ENCODE measurements at places on chromosomes 12 and 14. TPM values are rescaled to one million over a fixed set of nuclear protein-coding genes. Genes with fewer than 3 reads are reported as not detected.
A peak's percentile ranks its signal among the peaks of the same experiment; 100 is the strongest.

DNA sequence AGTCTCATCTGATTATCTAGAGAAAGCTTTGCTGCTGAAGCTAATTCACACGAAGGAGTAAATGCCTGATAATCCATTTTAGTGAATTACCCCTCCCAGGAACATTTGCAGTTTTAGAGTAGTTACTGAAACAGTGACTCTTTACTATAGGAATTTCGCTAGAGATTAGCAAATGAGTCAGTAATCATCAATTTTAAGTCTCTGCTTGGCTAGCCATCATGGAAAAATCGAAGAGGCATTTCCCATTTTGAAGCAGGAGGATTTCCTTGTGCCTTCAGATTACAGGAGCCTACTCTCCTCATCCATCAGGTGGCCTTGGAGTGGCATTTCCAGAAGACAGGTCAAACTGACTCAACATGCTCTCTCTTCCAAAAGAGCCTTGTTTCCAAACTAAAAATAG lies 154.5 kb downstream of the EGLN3 start:
- H3K27ac ChIP-seq = no peak overlapping the region
- no peak overlapping the region for H3K4me3 ChIP-seq
- H3K36me3 ChIP-seq = no peaks in the 10 kb centered on the region
- peaks cover 9% of the 10 kb centered on the region for H3K27me3 ChIP-seq
- H3K4me1 ChIP-seq = no peaks in the 10 kb centered on the region

GRCh38 chr12:111788178-111788654 lies 21.5 kb downstream of the ALDH2 start:
- no peak overlapping the region for H3K27ac ChIP-seq
- H3K27me3 ChIP-seq = no peaks in the 10 kb centered on the region
- peak; percentile 37 for DNase-seq

DNA sequence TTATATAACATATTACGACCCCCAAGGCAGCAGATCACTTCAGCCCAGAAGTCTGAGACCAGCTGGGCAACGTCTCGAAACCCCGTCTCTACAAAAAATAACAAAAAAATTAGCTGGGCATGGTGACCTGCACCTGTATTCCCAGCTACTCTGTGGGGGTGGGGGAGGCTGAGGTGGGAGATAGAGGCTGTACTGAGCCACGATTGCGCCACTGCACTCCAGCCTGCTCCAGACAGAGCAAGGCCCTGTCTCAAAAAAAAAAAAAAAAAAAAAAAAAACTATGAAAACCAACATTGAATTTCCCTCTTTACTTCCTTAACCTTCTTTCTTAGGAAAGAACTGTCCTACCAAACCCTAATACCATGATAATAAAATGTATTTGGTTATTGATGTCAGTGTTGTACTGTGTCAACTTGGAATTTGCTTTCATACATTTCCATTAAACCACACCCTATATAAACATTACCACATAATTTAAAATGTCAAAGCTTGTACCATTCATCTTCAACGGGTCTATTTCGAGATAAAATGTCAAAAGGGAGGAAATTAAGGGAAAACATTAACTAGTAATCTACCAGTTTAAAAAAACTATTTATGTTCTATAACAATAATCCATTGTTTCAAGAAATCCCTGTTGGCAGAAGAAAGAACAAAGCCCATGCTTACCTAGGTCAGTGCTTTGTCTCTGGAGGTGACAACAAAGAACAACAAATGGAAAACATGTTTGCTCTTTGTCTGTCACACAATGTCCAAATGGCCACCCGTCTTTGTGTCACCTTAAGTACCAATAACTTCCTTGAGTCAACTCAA lies 17.4 kb downstream of the GALNT4 start:
- H3K27me3 ChIP-seq = no peaks in the 10 kb centered on the region
- peaks cover 11% of the 10 kb centered on the region for H3K4me1 ChIP-seq
- no peak overlapping the region for H3K4me3 ChIP-seq
- peak overlapping the region; percentile 73 for H3K27ac ChIP-seq
- DNase-seq = no peak
- H3K36me3 ChIP-seq = no peaks in the 10 kb centered on the region

DNA sequence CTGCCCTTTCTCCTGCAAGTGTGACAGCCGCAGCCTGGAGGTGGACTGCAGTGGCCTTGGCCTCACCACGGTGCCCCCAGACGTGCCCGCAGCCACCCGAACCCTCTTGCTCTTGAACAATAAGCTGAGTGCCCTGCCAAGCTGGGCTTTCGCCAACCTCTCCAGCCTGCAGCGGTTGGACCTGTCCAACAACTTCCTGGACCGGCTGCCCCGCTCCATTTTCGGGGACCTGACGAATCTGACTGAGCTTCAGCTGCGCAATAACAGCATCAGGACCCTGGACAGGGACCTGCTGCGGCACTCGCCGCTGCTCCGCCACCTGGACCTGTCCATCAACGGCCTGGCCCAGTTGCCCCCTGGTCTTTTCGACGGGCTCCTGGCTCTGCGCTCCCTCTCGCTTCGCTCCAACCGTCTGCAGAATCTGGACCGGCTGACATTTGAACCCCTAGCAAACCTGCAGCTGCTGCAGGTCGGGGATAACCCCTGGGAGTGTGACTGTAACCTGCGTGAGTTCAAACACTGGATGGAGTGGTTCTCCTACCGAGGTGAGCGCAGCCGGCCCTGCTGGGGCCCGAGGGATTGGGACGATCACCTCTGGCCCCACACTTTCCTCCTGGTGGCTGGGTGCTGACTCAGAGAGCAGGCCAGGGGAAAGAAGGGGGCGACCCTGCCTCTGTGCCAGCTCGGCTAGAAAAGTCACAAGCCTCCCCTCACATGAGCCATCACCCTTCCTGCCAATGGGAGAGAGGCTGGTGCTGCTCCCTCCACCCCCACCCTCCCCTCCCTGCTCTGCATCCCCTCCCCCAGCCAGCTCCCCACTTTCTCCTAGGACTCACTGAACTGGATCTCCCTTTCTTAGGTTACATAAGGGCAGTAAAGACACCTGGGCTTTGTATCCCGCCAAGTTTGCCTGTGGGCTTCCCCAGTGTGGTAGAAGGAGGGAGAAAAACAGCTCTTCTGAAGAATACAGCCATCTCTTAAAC lies 10.9 kb downstream of the LRTM2 start:
- no peaks in the 10 kb centered on the region for H3K36me3 ChIP-seq
- peak; percentile 93 for DNase-seq
- H3K27ac ChIP-seq = no peak overlapping the region
- H3K4me3 ChIP-seq = no peak overlapping the region
- H3K4me1 ChIP-seq = no peaks in the 10 kb centered on the region

GRCh38 chr14:68262567-68262966 lies 443.0 kb downstream of the RAD51B start:
- no peak overlapping the region for H3K4me3 ChIP-seq
- peaks cover 23% of the 10 kb centered on the region for H3K4me1 ChIP-seq
- no peaks in the 10 kb centered on the region for H3K36me3 ChIP-seq
- H3K27ac ChIP-seq = peak overlapping the region; percentile 83
- DNase-seq = no peak

DNA sequence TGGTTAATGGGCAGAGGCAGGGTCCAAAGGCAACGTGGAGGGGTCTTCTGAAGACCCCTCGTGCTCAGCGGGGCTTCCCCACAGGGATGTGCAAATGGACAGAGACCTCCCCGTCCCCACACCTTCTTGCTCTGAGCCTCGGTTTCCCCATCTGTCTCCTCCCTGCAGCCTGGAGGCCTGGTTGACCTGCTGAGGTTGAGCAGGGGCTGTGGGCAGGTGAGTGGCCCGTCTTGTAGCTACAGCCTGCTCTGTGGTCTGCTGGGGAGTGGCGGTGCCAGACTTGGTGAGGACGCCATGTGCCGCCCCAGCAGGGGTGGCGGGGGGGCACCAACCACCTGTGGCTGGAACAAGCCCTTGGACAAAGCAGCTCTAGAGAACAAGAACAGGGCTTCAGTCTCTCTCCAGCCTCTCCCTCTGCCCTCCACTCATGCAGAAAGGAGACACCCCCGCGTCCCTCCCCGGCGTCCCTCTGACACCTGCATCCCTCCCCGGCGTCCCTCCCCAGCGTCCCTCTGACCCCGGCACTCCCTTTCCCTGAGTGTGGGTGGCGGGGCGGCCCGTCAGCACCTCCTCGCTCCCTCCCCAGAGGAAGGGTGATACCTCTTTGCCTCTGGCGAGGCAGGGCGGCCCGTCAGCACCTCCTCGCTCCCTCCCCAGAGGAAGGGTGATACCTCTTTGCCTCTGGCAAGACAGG lies 83.7 kb downstream of the NOC4L start:
- H3K27me3 ChIP-seq = peaks cover 10% of the 10 kb centered on the region
- no peaks in the 10 kb centered on the region for H3K36me3 ChIP-seq
- no peaks in the 10 kb centered on the region for H3K4me1 ChIP-seq
- no peak overlapping the region for H3K4me3 ChIP-seq

DNA sequence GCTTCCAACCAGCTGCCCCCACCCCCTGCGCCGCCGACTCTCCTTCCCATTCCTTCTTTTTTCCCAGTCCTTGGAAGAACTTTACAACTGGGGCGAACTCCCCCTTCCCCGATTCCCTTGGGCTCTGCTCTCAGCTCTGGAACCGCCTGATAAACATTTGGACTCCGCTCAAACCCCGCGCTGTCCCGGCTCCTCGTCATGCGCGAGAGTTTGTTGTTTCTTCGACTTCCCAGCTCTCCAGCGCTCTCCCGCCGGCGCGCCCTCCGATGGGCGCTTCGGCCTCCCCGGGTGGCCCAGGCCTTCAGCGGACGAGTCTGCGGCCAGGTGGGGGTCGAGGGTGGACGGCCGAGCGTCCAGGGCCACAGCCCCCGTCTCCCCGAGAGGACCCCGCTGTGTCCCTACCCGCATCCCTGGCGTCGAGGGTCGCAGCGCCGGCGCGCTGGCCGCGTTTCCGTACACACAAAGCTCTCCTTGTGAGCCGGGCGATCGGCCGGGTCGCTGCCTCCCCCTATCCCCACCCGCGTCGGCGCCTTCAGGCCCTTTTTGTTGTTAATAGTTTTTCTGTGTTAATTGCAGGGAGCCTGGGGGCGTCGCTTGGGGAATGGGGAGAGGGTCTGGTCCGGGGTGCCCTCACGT lies 847 bp downstream of the MMP14 start:
- H3K27ac ChIP-seq = peak overlapping the region; percentile 98
- H3K4me1 ChIP-seq = peaks cover 15% of the 10 kb centered on the region
- H3K36me3 ChIP-seq = no peaks in the 10 kb centered on the region
- peak overlapping the region; percentile 89 for H3K4me3 ChIP-seq
- no peaks in the 10 kb centered on the region for H3K27me3 ChIP-seq

DNA sequence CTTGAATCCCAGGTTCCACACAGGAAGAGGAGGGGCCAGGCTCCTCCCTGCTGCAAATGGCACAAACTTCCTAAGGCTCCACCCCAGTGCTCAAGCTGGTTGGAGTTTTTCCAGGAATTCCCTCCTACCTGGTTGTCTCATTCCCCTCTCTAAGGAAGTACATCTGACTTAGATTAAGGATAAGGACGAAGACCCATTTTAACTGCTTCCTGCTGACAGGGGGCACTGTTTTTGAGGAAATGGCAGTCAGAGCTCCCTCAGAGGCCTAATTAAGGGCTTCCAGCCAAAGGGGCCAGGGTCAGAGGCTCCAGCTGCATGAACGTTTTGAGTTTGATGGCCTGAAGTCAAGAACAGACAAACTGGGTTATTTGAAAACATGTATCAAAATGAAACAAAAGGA lies 1084.7 kb downstream of the SLC6A15 start:
- H3K4me3 ChIP-seq = no peak overlapping the region
- H3K27ac ChIP-seq = no peak overlapping the region
- peak; percentile 7 for DNase-seq
- no peaks in the 10 kb centered on the region for H3K27me3 ChIP-seq

- no peak overlapping the region for H3K4me3 ChIP-seq
- no peak overlapping the region for H3K27ac ChIP-seq
- H3K36me3 ChIP-seq = no peaks in the 10 kb centered on the region
- H3K27me3 ChIP-seq = no peaks in the 10 kb centered on the region
- H3K4me1 ChIP-seq = no peaks in the 10 kb centered on the region
These were observed 324.4 kb downstream of the PDZRN4 start for GRCh38 chr12:41512497-41512896.

DNA sequence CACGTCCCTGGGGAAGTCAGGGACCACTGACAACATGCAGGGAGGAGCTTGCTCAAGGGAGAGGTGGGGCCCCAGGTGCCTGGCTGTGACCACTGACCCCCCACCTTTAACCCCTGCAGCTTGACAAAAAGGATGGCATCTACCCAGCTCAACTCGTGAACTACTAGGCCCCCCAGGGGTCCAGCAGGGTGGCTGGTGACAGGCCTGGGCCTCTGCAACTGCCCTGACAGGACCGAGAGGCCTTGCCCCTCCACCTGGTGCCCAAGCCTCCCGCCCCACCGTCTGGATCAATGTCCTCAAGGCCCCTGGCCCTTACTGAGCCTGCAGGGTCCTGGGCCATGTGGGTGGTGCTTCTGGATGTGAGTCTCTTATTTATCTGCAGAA lies 26.3 kb downstream of the HIP1R start:
- no peak overlapping the region for H3K4me3 ChIP-seq
- peaks cover 12% of the 10 kb centered on the region for H3K4me1 ChIP-seq
- no peaks in the 10 kb centered on the region for H3K36me3 ChIP-seq
- no peaks in the 10 kb centered on the region for H3K27me3 ChIP-seq
- no peak overlapping the region for H3K27ac ChIP-seq

DNA sequence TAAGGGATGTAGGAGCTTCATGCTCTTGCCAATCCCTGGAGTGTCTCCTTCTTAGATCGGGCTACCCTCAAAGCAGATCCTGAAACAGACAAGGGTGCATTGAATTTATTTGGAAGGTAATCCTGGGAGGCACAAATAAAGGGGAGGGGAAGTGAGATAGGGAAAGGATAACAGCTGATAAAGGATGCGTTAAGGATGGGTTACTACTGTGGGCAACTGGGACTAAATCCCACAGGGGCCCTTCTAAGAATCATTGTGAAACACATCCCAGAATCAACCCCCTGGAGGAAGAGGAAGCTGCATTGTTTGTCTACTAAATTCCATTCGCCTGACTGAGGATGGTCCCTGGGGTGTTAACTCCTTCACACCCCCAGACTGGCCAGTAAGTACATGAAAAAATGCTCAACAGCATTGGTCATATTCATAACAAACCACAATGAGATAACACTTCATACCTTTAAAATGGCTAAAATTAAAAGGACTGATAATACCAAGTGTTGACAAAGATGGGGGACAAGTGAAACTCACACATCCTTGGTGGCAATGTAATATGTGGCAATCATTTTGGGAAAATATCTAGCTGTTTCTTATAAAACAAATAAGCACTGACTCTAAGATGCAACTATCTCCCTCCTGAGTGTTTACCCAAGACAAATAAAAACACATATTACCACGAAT lies 37.0 kb upstream of the CMKLR1 start:
- H3K4me3 ChIP-seq = no peak overlapping the region
- no peaks in the 10 kb centered on the region for H3K4me1 ChIP-seq
- no peak for DNase-seq

PLBD2 gene
- polyA plus RNA-seq = 47.6 TPM

AQP6 gene
- not detected for polyA plus RNA-seq

PLEKHG7 gene
- polyA plus RNA-seq = 0.94 TPM

CD4 gene
- polyA plus RNA-seq = 6.4 TPM

GDF11 gene
- 4.1 TPM for polyA plus RNA-seq

OTOGL gene
- not detected for polyA plus RNA-seq

GPR162 gene
- 6.2 TPM for polyA plus RNA-seq

Data from hepatocyte (in vitro differentiated cells).